ENCODE measurements at places on chromosomes 7 and 10.

DNA sequence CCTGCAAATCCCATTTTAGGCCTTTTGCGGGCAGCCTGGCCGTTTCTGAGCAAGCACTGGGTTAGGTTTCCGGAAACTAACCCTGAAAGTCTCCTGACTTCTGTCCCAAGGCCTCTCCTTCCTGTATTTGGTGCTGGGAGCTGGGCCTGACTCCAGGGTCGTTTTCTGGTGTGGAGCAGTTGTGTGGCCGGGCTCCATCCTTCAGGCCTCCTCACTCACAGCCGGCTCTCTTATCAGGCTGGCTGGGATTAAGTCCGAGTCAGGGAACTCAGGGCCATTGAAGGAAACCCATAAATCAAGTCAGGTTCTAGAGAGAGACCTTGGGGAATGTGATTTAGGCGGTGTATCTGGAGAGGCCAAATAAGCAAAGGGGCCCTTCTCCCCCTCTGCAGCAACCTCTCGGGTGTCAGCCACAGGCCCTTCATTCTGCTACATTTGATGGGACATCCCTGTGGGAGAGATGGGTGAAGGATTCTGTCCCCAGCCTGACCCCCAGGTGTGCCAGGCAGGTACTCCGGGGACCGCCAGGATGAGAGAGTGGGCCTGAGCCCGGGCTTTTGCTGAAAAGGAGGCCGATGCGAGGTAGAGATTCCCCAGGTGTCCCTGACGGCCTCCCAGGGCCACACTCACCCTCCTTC is 3.3 kb downstream of the GATA3 start:
- no peak for DNase-seq

GRCh38 chr7:140655511-140656408 is 15.1 kb upstream of the DENND2A start:
- no peak for DNase-seq

DNA sequence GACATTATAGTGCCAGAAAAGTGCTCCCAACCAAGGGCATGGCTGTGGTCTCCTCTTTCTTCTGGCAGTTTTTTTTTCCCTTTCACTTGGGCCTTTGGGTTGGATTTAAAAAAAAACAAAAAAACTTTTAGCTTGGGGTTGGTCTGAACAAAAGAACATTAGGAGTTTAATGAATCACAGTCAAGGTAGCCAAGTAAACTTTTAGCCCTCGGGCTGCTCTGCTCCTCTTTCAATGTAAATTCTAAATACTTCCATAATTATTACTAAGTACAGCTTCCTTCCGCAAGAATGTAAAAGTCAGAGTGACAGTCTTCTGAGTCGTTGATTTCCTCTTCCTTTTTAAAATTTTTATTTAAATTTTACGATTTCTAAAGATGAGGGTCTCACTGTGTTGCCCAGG is 79.2 kb downstream of the NRF1 start:
- no peak for DNase-seq

DNA sequence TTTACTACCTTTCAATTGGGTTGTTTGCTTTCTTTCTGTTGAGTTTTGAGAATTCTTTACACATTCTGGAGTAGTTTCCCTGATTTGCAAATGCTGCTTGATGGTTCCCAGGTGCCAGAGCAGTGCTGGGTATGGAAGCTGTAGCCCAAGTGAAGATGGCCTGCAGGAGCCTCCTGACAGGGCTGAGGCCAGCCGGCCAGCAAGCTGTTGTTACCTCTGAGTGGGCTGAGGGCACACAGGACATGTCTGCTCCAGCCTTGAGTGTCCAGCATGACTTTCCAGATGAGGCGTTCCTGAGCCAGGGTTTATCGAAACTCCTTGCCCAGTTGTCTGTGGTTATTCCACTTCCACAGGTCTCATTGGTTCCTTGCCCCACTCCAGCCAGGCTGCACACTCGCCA is 164.6 kb upstream of the TNS3 start:
- DNase-seq, result no peak

GRCh38 chr7:65390588-65390987 is 16.9 kb downstream of the ZNF92 start:
- DNase-seq, result no peak

- no peak for DNase-seq
Observed at GRCh38 chr10:34179280-34179679, 635.8 kb downstream of the PARD3 start.

GRCh38 chr10:33334805-33335550 is 511 bp upstream of the NRP1 start:
- no peak for DNase-seq

GRCh38 chr7:137652721-137653120 is 194.1 kb downstream of the DGKI start:
- DNase-seq, result no peak

GRCh38 chr7:155961241-155962190 is 149.3 kb upstream of the SHH start:
- DNase-seq, result peak; percentile 5

GRCh38 chr10:102139281-102140110 is 6.7 kb downstream of the PPRC1 start:
- no peak for DNase-seq

GRCh38 chr7:70014472-70015177 is 416.4 kb downstream of the AUTS2 start:
- no peak for DNase-seq

DNA sequence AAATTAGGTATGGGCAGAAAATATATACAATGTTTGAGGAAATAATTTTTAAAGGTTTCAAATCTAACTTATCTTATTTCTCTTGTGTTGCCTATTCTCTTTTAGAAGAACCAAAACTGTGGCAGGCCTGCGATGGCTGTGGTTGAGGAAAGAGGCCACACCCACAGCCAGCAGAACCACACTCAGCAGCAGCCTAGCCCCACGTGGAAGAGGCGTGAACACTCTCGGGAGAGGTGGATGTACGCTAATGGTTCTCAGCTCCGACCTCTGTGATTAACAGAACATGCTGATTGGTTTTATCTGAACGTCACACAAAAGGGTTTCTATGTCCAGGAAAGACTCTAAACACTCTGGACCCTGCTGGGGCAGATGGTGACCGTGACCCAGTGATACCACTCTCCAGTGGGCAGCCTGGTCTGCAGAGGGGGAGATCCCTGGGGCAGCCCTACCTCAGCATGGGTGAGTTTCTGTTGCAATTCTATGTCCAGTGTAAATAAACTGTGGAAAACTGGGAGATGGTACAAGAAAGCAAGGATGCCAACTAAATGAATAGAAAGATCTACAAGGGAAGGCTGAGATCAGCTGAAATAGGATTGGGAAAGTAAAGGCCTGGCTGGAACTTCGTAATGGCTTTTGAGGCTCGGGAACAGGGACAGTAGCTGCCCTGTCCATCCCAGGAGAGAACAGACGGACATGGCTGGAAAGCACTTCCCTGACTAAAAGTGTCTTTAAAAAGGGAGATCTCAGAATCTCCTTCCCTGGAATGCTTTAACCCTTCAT is 26.6 kb downstream of the DIP2C start:
- no peak for DNase-seq

DNA sequence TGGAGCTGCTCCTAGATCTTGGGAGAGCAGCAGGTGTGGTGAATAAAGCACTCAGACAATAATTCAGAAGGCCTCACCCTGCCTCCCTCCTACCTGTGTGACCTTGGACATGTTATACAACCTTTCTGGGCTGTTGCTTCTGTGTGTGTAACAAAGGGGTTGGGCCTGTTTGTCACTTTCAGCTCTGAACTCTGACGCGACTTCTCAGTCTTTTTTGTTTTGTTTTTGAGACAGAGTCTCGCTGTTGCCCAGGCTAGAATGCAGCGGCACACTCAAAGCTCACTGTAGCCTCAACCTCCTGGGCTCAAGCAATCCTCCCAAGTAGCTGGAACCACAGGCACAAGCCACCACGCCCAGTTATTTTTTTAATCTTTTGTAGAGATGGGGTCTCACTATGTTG is 89.3 kb downstream of the DNMBP start:
- DNase-seq, result no peak

DNA sequence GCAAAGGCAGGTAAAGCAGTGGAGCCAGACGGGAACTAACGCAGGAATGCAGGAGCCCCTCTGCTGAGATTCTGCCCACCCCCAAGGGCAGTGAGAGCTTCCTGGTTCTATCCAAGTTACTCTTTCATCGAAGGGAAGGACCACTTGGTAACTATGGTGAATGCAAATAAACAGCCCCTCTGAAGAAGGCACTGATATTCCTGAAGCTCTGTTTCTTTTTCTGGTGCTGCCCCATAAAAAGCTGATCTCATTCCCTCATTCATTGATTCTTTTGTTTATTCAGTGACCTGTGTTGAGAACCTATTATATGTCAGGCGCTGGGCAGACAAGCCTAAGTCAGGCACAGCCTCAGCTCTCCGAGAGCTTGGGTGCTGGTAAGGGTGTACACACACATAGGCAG is 217.3 kb downstream of the SNX10 start:
- DNase-seq, result no peak

DNA sequence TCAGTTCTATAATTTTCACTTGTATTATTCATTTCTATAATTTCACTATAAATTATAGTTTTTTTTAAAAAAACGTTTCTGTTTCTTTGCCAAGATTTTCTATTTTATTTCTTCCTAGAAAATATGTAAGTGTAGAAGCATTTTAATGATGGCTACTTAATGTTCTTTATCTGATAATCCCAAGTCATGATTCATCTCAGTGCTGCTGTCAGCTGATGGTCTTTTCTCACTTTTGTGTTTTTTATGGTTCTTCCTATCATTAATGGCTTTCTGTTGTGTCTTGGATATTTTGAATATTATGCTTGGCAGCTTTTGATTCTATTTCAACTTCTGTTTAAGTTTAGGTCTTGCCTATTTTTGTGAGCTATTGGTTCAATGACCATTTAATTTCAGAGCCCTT is 268.6 kb downstream of the BAMBI start:
- no peak for DNase-seq

DNA sequence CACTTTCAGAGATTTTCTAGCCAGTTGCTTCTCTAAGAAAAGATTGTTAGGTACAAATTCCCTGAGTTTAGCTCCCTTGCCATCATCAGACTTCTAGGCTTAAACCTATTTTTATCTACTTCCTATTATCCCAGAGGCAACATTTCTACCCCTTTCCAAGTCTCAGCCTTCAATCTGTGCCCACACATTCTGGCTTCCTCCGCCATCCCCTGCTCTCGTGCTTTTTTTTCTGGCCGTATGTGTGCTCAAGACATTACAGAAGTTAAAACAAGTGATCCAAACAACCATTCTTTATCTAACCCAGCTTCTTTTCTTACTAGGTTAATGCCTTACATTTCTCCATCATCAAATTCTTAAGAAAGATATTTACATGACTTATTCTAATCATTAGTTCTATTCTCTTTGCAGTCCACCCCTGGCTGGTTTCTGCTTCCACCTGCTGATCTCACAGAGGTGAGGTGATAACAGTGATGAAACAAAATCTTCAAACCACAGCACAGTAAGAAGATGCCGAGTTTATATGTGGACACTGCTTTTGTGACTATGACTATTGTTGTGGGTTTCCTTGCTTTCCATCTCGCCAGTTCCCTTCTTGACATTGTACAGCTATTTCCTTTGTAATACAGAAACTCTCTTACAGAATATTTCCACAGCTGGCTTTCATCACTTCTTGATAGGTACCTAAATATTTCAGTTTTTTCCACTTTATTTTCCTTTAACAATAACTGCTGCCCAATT is 18.3 kb upstream of the CDK6 start:
- no peak for DNase-seq

DNA sequence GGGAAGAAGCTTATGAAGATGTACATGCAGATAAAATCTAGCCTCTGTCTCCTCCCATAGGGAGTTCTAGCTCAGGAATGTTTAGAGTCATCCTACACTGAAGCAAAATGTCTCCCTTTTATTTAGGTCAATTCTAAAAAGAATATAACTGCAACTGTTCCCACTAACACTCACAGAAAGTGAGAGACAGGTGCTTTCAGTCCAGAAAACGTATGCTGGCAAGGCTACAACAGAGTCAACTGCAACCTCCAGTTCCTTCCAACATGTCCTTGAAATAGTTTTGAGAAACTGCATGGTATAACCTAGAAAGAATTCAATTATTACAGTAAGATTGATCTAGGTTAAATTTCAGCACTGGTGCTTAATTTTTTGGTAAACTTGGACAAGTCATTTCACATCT is 46.8 kb upstream of the KCND2 start:
- DNase-seq, result no peak

- DNase-seq, result no peak
Observed at GRCh38 chr7:27940341-27940740, 200.4 kb downstream of the TAX1BP1 start.

- DNase-seq, result no peak
Observed at GRCh38 chr7:867001-867405, 9.4 kb upstream of the GET4 start.

DNA sequence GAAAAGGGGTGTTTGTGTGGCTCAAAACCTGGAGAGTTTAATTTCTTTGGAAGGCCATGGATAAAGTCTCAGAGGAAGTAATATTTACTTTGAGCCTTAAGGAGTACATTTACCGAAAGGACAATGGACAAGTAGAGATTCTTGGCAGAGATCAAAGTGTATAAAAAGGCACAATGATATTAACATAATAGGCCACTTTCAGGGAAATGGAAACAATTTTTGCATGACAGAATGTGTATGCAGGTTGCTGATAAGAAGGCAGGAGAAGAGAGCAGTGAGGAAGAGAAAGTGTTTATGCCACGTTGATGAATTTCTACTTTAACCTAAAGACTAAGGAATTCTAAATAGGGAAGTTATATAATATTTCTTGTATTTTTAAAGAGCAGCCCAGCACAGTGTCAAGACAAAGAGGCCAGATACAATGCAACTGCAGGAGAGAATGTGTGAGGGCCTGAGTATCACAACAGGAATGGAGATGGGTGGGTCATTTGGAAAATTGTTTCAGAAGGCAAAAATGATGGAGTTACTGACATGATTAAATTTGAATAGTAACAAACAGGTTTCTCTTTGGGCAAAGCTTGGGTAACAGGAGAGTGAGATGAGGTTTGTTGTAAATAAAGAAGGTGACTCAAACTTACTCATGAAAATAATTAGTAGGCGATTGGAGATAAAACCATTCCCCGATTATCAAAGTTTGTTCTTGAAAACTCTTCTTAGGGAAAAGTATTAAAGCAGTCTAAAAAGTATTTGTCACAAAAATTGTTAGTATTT is 84.1 kb downstream of the THSD7A start:
- no peak for DNase-seq

GRCh38 chr10:3525832-3526449 is 259.1 kb downstream of the KLF6 start:
- no peak for DNase-seq

DNA sequence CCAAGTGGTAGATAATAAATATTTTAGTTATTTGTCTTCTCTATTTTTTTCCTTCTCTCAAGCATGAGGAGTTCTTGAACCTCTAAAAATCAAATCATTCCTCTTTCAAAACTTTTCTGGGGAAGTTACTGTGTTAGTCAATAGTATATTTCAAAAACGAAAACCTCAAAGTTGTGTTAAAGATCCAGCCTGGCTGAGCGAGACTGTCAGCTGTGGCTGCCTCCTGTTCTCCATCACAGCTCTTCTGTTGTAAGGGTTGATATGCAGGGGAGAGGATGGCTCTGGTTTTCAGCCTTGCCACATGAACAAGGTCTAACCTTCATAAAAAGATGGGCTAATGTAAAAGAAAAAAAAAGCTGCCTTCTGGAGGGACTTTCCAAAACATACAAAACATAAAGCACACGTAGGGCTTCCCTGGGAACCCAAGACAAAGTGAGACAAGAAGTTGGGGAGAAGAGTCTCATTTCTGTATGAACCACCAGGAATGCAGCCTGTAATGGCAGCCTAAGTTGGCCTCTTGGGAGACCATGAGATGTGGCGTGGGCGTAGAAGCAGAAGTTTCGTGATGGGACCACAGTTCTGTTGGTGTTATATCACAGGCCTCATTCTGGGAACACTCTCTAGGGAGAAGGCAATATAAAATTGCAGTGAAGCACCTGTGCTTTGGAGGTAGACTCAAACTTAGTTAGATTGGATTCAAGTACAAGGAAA is 77.9 kb upstream of the FHIP2A start:
- DNase-seq, result no peak

- no peak for DNase-seq
Observed at GRCh38 chr7:116708861-116709260, 36.9 kb downstream of the MET start.
